MCF 10A (cell line): ENCODE measurements at places on chromosomes 2 and 18. TPM values are rescaled to one million over a fixed set of nuclear protein-coding genes. Genes with fewer than 3 reads are reported as not detected.

Gene EFHD1
- not detected in 2 replicates for total RNA-seq

DNA sequence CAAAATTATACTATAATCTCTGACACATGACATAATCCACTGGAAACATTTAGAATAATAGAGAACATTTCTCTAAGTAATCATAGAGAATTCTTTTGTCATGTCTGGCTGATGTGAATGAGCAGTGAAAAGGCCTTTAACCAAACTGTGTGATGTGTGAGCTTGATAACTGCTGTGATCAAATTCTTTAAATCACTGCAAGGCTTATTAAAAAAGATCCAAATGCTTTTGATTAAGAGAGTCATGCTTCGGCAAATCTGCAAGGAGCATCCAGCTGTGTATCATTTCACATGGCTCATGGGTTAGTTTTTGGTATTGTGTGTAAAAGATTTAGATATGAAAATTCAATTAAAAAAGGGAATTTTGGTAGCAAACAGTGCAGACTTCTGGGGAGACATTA lies 58.6 kb upstream of the TFPI start:
- H3K36me3 ChIP-seq, result no peaks in the 10 kb centered on the region
- H3K4me3 ChIP-seq, result no peak overlapping the region
- no peaks in the 10 kb centered on the region for H3K27me3 ChIP-seq
- peaks cover 6% of the 10 kb centered on the region for H3K4me1 ChIP-seq
- DNase-seq, result no peak
- H3K27ac ChIP-seq, result no peak overlapping the region

DNA sequence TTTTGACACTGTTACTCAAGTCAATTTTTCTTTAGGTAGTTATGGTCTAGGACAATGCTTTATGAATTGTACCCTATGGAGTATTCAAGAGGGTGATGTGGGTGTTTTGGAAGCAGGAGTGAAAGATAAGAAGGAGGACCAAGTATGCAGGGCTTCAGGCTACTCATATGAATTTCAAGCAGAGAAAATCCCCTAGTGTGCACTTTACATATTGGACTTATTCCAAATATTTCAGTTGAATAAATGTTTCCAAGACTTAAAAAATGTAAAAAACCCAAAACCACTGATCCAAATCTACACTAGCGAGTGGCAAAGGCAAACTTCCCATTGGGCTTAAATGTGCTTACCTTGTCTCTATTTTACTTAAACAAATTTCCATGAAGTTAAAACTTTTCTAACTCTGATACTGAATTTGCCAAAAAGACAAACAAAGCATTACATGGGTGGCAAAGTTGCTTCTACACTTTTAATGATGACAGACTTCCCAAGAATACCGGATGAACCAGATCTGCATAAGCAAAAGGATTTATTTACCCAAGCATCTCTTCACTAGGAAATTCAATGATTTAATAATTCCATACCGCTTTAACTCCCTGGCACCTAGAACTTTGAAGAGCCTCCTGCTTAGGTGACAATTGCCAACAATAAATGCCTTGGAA lies 1233.5 kb upstream of the NXPH2 start:
- H3K27me3 ChIP-seq, result no peaks in the 10 kb centered on the region
- no peak for DNase-seq
- no peaks in the 10 kb centered on the region for H3K36me3 ChIP-seq
- no peak overlapping the region for H3K4me3 ChIP-seq
- no peak overlapping the region for H3K27ac ChIP-seq

DNA sequence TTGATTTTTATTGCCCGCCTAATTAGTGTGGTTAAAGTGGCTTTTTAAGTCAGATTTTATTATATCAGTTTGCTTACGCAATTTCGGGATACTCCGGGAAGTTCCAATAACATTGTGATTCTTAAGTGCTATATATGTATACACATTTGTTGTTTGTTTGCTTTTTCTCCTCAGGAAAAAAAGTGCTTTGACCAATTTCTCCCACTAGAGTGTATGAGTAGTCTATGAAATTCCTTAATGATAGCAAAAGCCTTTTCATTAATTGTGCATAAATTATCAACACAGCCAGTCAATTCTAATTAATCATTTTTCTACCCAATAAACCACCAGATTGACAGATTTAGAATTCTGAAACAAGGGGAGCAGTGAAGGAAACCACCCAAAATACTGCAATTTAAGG lies 172.2 kb downstream of the DPP10 start:
- no peaks in the 10 kb centered on the region for H3K4me1 ChIP-seq
- H3K4me3 ChIP-seq, result no peak overlapping the region
- no peak for DNase-seq
- H3K27ac ChIP-seq, result no peak overlapping the region
